ENCODE measurements at places on chromosomes 7 and 10.

GRCh38 chr7:81150951-81151361 lies 232.1 kb upstream of the SEMA3C start:
- no peak for DNase-seq

- DNase-seq, result no peak
Measured at GRCh38 chr10:33155720-33156638, 178.5 kb downstream of the NRP1 start.

DNA sequence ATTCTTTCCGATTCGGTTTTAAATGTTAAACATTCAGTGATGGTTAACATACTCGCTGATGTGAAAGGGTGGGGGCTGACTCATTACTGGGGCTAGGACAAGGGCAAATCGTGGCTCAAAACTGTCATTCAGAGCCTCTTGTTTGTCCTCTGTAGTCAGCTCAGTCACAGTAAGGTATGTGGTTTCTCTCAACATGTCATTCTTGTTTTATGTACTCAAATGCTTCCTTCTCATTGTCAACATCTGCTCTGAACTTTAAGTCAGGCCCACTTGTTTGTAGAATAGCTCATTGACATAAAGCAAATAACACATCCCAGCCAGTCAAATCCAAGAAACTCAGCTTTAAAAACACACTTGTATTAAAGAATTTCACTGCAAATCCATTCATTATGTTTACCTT lies 7.3 kb downstream of the SLC16A9 start:
- no peak for DNase-seq

- no peak for DNase-seq
Measured at GRCh38 chr7:127478024-127478355, 85.5 kb upstream of the ZNF800 start.

DNA sequence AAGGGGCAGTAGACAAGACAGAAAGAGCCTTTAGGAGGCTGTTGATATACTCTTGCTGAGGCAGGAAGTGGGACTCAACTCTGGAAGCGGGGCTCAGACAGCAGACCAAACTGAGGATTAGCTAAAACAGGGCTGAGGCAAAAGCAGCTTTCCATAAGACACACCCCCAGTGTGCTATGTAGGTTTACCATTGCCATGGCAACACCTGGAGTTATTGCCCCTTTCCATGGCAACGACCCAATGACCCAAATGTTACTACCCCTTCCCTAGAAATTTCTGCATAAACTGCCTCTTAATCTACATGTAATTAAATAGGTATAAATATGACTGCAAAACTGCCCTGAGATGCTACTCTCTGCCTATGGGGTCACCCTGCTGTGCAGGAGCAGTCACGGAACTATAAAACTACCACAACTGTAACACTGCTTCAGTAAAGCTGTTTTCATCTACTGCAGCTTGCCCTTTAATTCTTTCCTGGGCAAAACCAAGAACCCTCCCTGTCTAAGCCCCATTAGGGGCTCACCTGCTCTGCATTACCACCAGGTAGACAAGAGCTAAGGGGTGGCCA lies 348.4 kb upstream of the PODXL start:
- no peak for DNase-seq

- no peak for DNase-seq
Measured at GRCh38 chr10:75575940-75576339, 144.5 kb downstream of the LRMDA start.

DNA sequence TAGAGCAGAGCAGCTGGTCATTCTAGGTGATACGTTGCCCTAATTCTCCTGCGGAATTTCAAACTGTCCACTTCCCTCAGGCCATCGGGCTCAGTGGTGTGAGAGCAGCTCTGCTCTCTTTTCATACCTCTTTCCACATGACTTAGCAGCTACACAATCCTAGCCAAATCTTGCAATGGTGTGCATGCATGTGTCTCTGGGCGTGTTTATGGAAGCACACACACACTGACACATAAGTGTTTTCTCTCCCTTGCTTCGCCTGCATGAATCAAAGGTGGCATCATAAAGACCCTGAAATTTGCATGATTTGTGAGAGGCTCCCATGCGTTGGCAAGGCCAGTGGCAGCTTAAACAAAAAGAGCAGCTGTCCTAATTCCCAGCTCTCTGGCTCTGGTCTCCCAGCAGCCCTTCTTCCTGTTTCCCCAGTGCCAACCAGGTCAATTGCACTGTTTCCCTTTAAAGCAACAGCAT lies 1189.5 kb downstream of the GATA3 start:
- DNase-seq, result no peak

DNA sequence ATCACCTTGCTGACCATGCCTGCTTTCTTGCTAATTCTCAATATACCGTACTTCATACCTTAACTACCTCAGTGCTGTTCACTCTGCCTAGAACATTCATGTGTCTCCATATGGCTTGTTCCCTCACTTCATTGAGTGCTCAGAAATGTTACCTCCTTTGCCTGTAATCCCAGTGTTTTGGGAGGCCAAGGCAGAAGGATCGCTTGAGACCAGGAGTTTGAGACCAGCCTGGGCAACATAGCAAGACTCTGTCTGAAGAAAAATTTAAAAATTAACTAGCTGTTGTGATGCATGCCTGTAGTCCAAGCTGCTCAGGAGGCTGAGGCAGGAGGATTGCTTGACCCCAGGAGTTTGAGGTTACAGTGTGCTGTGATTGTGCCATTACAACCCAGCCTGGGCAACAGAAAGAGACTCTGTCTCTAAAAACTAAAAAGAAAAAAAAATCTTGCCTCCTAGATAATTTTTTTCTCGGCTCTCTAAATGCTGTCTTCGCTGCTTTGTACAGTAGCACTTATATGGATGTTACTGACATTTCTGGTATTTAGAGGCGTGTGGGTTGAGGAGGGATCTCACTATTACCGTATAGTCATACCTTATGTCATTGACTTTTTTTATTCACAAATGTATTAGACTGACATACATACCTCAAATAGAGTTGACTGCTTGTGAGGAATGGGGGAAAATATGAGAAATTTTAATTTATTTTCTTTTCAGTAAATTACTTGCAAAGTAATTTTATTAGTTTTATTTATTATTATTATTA lies 63.7 kb downstream of the LCOR start:
- DNase-seq, result no peak

DNA sequence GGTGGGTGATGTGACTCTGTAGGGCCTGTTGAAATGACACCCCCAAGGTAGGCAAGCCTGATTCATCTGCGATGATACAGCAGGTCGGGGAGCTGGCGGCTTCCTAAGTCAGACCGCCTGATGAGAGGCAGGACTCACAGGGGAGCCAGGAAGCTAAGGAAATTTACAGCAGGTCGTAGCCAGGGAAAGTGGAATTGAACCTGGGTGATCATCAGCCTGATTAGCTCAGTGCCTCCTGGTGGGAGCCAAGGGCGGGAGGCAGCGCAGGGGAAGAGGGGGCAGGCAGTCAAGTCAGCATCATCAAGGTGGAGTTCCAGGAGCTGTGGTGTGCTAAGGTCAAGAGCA lies 18.5 kb upstream of the TRIM56 start:
- DNase-seq, result no peak

DNA sequence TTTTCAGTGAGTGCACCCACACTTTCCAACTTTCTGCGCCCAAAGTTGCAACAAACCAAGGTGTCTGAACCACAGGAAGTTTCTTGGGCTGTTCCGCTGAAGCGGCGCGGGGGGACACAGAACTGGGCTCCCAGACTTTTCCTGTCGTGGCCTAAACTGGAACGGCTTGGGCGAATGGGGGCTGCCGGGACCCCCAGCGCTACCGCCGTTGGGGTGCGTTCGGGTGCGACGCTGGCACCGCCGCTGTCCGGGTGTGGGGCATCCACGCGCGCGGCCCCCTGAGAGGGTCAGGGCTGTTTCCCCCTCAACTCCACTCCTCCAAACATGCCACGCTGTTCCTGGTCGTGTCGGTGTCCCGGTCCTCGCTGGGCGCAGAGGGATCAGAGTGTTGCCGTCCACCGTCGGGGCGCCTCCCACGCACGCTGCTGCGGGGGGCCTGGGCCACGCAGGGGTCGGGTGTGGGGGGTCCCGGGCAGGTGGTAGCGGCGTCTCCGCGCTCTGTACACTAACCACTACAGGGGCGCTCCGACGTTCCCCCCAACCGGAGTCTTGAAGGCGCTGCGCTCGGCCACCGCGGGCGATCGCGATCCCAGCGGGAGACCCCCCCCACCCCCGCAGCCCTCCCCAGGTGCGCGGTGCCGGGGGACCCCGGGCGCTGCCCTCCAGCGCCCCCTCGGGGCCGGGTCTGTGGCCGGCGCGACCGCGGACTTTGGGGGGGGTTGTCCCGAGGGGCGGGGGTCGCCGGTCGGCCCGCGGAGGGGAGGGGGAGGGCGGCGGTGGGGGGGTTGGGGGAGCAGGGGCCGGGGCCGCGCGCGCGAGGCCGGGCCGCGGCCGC lies 2.2 kb upstream of the CUX1 start:
- no peak for DNase-seq

GRCh38 chr10:9097206-9097990 lies 1042.9 kb downstream of the GATA3 start:
- DNase-seq, result no peak

GRCh38 chr7:90738249-90738648 lies 142.1 kb downstream of the CDK14 start:
- DNase-seq, result no peak

GRCh38 chr7:132569884-132570614 lies 6.2 kb downstream of the PLXNA4 start:
- no peak for DNase-seq

- no peak for DNase-seq
Measured at GRCh38 chr7:93902777-93903423, 3.5 kb upstream of the GNGT1 start.

DNA sequence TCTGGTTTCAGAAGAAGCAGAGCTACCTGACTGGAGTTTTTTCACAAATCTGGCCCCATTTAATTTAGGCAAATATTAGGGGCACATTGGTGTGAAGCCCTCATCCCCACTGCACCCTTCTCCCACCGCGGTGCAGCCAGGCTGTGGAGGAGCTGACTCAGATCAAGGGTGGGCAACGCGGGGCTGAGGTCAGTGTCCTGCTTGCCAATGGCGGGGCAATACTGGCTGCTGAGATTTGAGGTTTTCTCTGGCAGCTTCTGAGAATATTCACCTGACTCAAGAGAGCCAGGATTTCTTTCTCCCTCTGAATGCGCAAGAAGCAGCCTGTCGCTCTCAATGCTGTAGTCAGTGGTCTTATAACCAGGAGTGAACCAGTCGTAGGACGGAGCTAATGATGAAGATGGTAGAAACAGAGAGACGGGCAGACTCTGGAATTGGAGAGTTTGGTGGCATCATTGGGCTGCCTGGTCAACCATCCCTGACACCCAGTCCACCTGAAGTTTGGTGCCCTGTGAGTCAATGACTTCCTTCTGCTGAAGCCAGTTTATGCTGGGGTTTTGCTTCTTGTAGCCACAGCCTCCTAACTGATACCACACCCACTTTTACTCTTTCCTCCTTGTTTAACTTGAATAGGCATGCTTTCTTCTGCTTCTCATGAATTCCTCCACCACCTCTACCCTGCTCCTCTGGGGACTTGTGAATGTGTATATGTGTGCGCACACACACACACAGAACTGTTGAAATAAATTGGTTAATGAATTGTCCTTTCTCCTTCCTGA lies 123.7 kb upstream of the CTBP2 start:
- no peak for DNase-seq

DNA sequence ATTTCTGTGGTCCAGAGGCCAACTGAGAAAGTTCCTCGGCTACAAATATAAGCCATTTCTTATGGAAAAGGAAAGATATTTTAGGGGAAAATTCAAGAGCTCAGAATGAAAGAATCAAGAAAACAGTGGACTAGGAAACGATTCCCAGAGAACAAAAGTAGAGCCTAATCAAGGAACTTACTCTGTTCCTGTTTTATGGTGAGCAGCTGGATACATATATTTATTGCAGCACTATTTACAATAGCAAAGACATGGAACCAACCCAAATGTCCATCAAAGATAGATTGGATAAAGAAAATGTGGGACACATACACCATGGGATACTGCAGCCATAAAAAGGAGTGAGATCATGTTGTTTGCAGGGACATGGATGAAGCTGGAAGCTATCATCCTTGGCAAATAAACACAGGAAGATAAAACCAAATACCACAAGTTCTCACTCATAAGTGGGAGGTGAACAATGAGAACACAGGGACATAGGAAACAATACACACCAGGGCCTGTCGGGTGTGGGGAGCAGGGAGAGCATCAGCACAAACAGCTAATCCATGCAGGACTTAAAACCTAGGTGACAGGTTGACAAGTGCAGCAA lies 298.7 kb downstream of the THSD7A start:
- no peak for DNase-seq

DNA sequence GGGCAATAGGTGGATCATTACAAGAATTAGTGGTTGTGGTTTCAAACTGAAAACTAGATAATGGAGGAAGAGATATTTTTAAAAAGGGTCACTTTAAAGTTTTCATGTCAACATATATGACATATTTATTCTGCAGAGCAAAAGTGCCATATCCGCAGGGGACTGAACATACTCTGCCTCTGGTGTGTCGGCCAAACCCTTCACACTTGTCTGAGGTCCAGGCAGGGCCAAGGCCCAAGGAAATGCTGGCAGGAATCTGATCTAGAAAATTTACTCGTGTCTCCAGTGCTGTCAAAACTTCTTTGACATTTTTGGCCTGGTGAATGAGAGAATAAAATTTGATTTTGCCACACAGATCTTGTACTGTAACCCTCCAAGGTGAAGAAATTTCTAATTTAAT lies 562.3 kb downstream of the CCSER2 start:
- no peak for DNase-seq

GRCh38 chr7:134245253-134245652 lies 71.5 kb downstream of the SLC35B4 start:
- no peak for DNase-seq

- no peak for DNase-seq
Measured at GRCh38 chr10:111102359-111102837, 25.6 kb downstream of the ADRA2A start.

DNA sequence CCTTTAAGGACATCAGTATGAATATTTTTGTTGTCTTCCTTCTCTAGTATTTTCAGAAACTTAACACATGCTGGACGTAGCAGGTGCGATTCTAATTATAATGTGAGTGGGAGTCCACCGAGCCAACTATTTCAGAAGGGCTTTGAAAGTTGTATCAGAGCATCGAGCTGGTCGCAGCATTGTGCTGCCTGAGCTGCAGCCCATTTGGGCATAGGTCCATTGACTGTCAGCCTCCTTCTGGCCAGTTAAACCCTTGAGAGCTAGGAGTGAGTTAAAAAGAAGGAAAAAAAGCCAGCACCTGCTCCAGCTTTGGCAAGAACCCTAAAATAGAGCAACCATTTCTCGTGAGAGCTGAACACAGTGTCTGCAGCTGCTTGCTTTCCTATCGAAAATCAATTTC lies 47.8 kb downstream of the SLC35G1 start:
- DNase-seq, result no peak

- no peak for DNase-seq
Measured at GRCh38 chr10:12841826-12842225, 159.7 kb downstream of the CCDC3 start.

- no peak for DNase-seq
Measured at GRCh38 chr10:84264611-84265141, 19.8 kb downstream of the RGR start.

- DNase-seq, result no peak
Measured at GRCh38 chr10:7264313-7264756, 146.5 kb downstream of the SFMBT2 start.

Data from urinary bladder (tissue), 4 donors.